ENCODE measurements at places on chromosomes 6 and 20.
A peak's percentile ranks its signal among the peaks of the same experiment; 100 is the strongest.

DNA sequence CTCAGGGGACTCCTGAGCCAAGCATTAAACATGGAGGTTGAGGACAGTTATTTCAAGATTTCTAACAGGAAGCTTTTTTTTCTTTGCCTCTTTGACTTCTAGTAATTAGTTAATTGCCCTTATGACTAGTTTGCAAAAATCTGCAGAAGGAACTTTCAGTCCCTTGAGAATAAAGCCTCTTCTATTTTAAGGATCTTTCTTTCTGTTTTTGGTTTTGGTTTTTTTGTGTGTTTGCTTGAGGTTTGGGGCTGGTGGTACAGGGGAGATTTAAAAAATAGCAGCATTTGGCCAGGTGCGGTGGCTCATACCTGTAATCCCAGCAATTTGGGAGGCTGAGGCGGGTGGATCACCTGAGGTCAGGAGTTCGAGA, 259.3 kb downstream of the BMP7 start:
- no peak for DNase-seq

GRCh38 chr20:24789877-24790276, 159.2 kb upstream of the CST7 start:
- no peak for DNase-seq

GRCh38 chr6:43142101-43142500, 29.0 kb upstream of the SRF start:
- DNase-seq: no peak

DNA sequence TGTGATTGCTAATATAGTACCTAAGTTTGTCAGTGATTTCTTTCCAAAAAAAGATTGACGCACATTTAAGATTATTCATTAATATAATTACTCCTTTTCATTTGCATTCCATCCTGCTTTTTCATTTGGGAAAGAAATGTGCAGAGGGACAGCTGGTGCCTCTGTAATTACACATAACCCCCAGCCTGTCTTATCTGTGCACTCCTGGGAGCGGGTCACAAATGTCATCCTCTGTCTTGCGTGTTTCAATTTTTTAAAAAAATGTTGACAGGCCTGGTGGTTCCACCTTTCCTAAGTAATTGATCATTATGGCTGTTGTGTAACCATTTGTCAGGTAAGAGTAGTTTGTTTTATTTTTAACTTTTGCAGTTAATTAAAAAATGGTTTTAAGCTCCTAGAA, 92.7 kb downstream of the SLX4IP start:
- DNase-seq: no peak

- no peak for DNase-seq
These were observed 149.8 kb upstream of the PCSK2 start for GRCh38 chr20:17077030-17077429.

- no peak for DNase-seq
These were observed 7.3 kb downstream of the PMEPA1 start for GRCh38 chr20:57702521-57702920.

- no peak for DNase-seq
These were observed 44.9 kb upstream of the JAG1 start for GRCh38 chr20:10718661-10719060.

- DNase-seq: no peak
These were observed 3.0 kb downstream of the PPP1R14C start for GRCh38 chr6:150145830-150146229.

DNA sequence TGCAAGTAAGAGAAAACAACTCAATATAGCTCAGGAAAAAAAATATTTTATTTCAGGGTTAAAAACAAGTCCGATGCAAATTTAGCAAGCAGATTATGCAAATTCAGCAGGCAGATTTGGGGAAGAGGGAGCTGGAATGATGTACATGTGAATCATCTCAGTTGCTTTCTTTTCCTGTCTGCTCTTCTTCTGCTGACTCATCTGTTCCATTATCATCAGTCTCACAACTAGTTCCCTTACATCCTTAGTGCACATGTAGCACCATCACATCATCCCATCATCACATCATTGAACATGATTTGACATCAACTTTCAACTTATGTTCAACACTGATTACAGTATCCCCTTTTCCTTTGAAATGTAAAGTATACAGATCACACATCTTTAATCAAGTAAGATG, 11.5 kb upstream of the DEFB113 start:
- no peak for DNase-seq

DNA sequence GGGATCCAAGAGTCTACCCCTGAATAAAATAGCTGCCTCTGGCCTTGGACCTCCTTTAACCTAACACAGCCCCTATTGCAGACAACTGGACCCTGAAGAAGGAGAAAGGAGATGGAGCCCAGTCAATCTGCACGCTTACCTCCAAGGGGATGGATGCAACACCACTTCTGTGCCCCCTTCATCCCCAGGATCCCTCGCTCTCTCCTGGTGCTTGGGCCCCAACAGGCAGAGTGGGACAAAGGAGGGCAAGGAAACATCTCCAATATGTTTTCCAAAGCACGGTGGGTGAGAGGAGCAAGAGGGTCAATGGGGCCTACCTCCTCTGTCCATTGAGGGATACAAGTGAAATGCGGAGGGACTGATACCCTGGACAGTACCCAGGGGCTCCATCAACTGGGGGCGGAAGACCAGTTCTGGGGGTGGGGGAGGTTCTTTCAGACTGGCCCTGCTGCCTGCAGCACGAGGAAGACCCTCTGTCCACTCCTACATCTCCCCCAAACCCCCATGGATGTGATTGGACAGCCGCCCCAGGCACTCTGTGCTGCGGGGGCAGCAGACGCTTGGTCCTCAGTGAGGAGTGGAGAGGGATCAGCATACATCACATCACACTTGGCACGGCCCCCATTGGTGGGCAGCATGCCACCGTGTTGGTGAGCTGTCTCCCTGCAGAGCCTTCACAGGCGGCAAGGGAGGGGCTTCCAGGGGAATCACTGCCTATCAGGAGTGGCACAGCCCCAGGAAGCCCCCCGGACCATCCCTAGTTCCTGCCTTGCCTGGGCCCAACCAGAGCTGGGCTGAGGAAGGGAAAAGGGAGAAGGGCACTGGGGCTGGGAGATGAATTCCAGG, 70.6 kb downstream of the MRPL14 start:
- DNase-seq: peak; percentile 46

GRCh38 chr6:71982389-71982788, 96.0 kb downstream of the RIMS1 start:
- DNase-seq: no peak

GRCh38 chr6:18343741-18344140, 43.4 kb upstream of the RNF144B start:
- no peak for DNase-seq

- no peak for DNase-seq
These were observed 167.8 kb downstream of the SLC24A3 start for GRCh38 chr20:19380211-19380610.
